NCI-H774 (cell line): ENCODE measurements at places on chromosomes 13 and 19.

DNA sequence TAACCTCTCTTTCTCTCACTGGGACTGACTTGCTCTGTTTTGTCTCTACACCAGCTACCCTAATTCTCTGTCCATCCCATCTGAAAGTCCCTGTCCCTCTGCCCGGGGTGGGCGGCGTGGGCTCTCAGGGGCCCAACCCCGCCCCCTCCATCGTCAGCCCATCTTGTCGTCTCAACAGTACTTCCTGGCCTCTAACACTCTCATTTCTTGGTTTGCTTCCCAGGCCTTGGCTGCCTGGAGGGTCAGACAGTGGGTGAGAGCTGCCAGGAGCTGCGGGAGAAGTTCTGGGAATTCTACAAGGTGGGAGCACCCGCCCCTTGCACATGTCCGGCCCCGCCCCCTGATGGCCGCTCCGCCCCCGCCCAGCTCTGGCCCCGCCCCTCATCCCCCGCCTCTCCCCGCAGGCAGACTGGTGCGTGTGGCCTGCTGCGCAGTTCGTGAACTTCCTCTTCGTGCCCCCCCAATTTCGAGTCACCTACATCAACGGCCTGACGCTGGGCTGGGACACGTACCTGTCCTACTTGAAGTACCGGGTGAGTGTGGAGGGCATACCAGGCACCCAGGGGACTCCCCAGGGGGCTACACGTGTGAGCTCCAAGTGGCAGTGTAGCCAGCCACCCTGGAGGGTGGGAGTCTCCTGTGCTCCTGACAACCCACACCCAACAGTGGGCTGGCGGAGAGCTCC is 1.7 kb downstream of the MPV17L2 start:
- DNase-seq = no peak

DNA sequence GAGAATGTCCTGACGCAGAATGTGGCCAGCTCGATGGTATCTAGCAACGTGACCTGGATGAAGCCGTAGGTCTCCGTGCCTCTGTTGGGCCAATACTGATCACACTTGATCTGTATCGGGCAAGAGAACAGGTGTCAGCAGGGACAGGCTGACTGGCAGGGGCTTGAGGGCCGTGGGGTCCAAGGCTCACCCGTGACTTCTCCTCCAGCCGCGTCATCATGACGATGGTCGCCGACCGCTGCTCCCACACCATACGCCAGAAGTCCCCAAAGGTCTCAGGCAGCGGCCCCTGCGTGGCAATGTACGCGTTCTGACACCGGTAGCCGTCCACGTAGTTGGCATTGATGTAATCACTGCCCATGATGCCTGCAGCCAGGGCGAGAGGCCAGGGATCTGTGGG is 126.2 kb downstream of the PTPRS start:
- DNase-seq = no peak

GRCh38 chr19:4034048-4035017 is 26.8 kb downstream of the PIAS4 start:
- DNase-seq = no peak

DNA sequence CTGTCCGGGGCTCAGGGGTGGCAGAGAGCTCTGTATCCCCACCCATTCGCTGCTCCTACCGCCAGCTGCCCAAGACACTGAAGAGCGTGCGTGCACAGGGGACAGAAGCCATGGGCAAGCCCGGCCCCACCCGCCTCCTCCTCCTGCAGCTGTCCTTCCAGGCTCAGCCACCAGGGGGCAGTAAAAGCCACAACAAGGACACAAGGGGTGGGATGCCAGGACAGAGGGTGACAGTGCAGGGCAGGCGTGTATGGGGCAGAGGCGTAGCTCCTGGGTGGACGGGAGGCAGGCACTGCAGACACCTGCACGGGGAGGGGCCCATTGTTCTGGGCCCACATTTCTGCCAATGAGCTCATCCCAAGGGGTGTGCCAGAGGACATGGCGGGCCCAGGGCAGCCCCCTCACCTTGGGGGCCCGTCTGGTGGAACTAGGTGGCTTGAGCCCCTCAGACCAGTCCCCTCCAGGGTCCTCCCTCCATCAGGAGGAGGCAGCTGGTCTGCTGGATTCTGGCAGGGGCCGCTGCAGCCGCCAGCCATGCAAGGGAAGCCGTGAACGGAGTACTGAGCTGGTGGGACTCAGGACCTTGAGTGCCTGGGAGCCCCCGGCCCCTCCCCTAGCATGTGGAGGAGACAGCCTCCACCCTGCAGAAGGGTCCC is 61.2 kb downstream of the MLLT1 start:
- peak; percentile 19 for DNase-seq

GRCh38 chr13:51245583-51245982 is 23.4 kb downstream of the FAM124A start:
- no peak for DNase-seq

- DNase-seq = peak; percentile 57
These were observed 6.6 kb downstream of the SMAD9 start for GRCh38 chr13:36913463-36913862.

DNA sequence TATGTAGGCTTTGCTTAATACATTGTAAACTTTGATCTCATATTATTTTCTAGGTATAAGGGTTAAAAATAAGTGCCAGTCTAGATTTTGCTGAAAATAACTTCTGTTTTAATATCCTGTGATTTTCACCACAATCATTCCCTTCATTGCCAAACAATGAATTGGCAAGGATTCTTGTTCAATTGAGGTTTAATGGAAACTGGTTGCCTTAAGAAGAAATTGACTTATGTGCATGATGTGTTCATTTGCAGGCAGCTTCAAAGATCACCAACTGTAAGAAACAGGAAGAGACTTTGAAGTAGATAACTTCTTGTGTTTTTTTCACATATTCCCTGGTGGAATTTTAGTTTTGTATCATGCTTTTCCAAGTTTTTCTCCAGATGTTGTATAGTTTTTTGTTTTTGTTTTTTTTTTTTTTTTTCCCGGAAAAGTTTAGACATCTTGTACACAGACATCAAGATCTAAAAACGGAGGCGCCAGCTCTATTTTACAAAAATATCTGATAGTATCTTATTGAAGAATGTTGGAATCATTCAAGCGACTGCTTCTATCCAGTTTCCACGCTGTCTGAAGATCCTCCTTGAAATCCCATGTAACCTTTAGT is 108.3 kb downstream of the POSTN start:
- DNase-seq = no peak

GRCh38 chr19:46529622-46530451 is 34.2 kb upstream of the PNMA8B start:
- DNase-seq = peak; percentile 36

GRCh38 chr19:5109560-5109959 is 140.6 kb downstream of the KDM4B start:
- DNase-seq = no peak

DNA sequence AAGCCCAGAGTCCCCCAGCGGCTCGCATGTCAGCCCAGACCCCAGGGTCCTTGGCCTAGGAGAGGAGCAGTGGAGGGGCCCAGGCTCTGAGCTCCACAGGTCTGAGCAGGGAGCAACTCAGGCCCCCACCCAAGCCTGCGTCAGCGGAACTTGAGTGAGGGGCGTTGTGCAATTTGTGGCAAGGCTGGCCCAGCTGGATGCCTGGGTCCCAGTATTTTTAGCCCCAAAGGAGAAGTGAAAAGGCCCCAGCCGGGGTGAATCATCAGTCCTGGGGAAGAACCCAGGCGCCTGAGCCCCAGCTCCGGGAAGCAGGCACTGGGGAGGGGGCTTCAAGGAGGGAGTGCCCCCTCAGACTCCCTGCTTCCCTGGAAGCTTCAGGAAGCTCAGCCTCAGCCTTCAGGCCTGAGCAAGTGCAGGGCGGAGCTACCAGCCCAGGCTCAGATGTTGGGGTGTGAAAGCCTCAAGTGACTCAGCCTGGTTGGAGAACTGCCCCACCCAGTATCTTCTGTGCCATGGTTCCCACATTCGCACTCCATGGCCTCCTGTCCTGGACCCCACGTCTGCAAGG is 7.2 kb downstream of the MED29 start:
- no peak for DNase-seq

DNA sequence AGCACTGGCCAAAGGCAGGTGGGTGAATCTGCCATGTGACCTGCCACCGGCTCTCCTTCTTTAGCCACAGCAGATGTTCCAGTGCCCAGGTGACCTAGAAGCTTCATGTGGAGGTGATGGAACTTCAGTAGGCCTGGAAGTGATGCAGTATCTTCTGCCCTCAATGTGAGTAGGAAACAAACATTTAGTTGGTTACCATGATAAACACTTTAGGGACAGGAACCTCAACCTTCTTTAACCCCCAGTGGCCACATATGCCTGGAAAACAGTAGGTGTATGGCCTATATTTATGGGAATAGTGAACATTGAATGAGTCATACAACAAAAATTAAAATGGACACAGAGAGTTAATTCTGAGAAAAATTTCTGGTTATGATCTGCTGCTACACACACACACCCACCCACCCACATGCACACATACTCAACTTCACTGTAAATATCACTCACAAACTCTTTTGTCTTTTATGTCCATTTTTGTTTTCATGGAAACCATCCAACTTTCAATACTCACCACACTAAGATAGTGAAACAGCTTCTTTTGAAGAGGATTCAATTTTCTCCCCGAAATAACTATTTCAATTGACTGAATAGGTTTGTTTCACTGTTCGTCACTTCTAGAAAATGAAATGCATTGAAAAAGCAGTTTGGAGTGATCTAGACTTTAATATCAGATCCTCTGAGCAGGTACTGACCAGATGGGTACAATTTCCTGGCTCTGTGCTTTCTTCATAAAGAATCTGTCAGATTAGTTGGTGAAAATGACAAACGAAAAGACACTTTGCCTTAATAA is 97.3 kb downstream of the STARD13 start:
- DNase-seq = no peak

- DNase-seq = peak; percentile 67
These were observed 17.2 kb downstream of the KCNC3 start for GRCh38 chr19:50311723-50312635.

DNA sequence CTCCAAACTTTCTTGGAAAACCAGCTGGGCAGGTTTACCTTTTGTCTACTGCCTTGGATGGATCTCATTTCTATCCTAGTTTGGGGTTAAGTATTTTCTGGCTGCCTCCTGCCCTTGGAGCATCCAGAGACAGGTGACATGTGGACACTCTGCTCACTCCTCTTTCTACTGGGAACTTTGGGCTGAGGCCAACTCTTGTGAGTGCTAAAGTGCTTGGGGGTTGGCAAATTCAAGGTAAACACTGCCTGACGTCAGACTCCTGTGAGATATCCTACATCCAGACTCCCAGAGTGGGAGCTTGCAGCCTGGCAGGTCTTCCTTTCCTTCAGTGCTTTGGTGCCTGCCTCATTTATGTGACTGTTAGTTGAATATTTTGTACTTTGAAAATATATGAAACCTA is 388.1 kb downstream of the KCNRG start:
- peak; percentile 46 for DNase-seq

DNA sequence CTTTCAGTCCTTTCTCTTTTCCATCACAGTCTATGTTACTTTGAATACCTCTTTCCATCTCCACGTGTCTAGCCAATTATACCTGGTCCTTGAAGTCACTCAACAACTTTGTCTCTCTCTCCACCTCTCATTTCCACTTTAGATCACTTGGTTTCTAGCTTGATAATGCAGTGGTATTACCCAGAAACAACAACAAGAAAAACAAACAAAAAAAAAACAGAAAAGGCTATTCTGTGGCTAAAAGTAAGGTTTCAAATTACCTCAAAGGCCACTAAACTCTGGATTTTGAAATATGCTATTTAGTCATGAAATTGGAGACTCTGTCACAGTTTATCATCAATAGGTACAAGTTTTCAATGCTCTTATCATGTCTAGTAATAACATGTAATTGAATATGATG is 184.8 kb downstream of the PCDH9 start:
- DNase-seq = no peak

DNA sequence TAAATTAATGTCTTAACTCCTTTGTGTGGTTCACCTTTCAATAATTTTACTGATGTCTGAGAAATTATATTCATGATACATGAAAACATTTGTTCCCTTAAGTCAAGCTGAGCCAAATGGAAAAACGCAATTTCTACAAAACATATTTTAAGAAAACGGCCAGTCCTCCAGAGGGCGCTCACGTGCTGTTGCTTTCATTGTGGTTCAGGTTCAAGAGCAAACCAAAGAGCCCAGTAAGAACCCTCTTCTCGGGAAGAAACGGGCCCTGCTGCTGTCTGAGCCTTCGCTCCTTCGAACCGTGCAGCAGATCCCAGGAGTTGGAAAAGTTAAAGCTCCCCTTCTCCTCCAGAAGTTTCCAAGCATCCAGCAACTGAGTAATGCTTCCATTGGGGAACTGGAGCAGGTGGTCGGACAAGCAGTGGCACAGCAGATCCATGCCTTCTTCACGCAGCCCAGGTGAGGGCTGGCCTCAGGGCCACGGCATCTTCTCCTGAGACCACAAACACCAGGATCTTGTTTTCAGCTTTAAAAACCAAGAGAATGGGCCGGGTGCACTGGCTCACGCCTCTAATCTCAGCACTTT is 4.3 kb downstream of the FAAP24 start:
- DNase-seq = peak; percentile 42

- no peak for DNase-seq
These were observed 20.9 kb downstream of the POU2F2 start for GRCh38 chr19:42111384-42111783.

DNA sequence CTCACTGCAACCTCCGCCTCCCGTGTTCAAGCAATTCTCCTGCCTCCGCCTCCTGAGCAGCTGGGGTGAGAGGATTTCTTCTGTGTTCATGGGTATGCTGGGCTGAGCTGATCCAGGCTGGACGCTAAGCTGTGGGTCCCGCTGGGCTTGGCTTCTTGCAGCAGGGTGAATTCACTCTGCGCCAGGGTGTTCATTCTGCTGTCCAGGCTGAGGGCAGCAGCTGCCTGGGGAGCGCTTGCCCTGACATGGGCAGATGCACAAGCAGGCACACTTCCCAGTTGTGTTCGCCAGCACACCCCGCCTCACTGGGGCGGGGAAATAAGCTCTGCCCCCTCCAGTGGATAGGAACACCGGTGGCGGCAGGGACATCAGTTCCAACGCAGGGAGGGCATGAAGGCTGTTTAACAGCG is 7.3 kb upstream of the INAFM1 start:
- DNase-seq = no peak

- DNase-seq = no peak
These were observed 295.8 kb downstream of the NDFIP2 start for GRCh38 chr13:79776531-79777295.

- DNase-seq = no peak
These were observed 123.6 kb upstream of the MAB21L1 start for GRCh38 chr13:35600137-35600536.

GRCh38 chr19:10615429-10616023 is 9.8 kb upstream of the SLC44A2 start:
- DNase-seq = no peak

GRCh38 chr19:11421371-11422098 is 2.4 kb upstream of the RGL3 start:
- peak; percentile 52 for DNase-seq

- no peak for DNase-seq
These were observed 532.3 kb upstream of the SLITRK5 start for GRCh38 chr13:87138866-87139265.

- DNase-seq = no peak
These were observed 211.1 kb upstream of the NBEA start for GRCh38 chr13:34730961-34731360.
